ENCODE measurements at places on chromosomes 1 and 21.
A peak's percentile ranks its signal among the peaks of the same experiment; 100 is the strongest.

DNA sequence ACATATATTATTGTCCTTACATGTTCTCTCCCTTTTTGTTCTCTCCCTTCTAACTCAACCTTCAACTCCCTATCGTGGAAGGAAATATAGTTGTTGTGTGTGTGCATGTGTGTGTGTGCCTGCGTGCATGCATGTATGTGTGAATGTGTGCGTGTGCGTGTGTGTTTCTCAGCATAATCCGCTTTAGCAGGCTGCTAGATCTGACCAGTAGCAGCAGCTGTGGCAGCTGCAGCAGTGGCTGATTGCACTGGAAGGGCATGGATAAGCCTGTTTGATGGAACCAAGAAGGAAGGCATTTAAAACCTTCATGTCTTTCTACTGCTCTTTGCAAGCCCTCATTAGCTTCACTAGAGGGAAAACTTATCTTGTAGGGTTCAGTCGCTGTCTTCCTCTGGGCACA lies 65.6 kb upstream of the IRF2BP2 start:
- no peak for DNase-seq

DNA sequence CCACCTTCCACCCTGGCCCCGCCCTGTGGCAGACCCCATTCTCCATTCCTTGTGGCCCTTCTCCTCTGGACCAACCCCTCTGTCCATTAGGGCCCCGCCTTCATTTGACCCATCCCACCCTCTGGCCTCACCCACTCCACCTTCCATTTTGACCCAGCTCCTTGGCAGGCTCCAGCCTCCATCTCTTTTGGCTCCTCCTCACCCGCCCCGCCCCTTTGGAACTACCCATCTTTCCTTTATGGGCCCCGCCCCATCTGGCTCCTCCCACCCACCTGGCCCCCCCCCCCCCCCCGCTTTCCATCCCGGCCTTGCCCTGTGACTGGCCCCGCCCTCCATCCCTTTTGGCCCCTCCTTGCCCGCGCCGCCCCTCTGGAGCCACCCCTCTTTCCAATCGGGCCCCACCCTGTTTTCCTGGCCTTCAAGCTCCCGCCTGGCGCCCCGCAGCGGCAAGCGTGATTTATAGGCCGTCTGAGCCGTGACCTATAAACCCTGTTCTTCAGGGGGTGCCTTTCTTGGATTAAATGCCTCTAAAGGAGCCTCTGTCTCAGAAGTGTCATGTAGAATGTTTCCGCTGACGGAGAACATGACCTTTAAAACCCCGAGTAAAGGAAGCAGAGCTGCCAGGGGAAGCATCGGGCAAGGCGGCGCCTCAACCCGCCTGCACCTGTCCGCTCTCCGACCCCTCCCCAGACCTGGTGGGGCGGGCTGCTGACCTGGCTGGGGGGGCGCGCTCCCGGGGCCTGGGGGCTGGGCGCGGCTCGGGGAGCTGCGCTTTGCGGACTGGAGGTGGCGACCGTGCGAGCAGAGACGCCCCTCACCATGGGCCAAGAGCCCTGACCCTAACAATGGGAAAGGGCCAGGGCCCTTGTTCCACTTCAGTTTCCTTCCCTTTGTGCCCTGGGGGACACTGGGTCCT lies 178.0 kb downstream of the CAMTA1 start:
- DNase-seq = peak; percentile 54

GRCh38 chr1:213457733-213458132 lies 406.7 kb downstream of the RPS6KC1 start:
- DNase-seq = no peak

DNA sequence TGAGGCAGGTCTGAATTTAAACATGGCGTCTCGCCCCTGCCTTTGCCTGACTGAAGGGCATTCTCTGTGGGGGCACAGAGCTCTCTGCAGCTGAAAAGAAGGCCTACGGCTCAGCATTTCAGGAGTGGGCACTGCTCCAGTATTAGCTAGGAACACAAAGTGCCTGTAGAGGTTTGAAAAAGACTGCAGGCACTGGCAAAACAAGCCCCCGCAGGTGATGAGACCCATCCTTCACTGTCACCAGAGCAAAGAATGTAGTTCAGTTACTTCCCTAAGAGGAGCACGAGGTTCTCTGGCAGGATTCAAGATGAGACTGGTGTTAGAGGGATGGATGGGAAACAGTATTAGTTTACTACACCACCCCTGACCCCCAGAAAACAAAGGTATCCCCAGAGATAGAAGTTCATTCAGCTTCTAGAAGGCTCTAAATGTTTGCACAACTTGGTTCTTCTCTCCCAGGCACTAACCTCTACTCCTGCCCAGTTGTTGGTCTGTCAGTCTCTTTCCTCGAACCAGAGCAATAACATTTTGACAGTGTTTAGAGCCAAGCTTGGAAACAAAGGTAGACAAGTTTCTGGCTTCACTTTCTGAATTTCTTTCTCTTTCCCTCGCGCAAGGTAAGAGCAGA lies 101.9 kb upstream of the KCNE2 start:
- DNase-seq = no peak

- no peak for DNase-seq
Measured at GRCh38 chr1:203756036-203756435, 8.9 kb upstream of the LAX1 start.

- no peak for DNase-seq
Measured at GRCh38 chr1:212718499-212718898, 18.9 kb upstream of the BATF3 start.

DNA sequence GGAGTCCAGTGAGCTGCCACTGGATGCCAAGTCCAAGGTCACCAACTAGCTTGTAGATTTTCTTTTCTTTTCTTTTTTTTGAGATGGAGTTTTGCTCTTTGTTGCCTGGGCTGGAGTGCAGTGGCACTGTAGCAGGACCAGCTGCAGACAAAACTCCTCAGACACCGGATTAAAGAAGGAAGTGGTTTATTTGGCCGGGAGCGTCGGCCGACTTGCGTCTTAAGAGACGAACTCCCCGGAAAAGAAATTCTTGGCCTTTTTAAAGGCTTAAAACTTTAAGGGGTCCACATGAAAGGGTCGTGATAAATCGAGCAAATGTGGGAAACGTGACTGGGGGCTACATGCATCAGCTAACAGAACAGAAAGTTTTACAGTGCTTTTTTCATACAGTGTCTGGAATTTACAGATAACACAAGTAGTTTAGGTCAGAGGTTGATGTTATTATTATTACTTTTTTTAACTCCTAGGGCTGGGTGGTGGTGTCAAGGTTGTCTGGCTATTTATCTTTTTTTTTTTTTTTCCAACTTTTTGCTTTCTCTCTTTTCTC lies 36.4 kb upstream of the CFAP126 start:
- DNase-seq = no peak

DNA sequence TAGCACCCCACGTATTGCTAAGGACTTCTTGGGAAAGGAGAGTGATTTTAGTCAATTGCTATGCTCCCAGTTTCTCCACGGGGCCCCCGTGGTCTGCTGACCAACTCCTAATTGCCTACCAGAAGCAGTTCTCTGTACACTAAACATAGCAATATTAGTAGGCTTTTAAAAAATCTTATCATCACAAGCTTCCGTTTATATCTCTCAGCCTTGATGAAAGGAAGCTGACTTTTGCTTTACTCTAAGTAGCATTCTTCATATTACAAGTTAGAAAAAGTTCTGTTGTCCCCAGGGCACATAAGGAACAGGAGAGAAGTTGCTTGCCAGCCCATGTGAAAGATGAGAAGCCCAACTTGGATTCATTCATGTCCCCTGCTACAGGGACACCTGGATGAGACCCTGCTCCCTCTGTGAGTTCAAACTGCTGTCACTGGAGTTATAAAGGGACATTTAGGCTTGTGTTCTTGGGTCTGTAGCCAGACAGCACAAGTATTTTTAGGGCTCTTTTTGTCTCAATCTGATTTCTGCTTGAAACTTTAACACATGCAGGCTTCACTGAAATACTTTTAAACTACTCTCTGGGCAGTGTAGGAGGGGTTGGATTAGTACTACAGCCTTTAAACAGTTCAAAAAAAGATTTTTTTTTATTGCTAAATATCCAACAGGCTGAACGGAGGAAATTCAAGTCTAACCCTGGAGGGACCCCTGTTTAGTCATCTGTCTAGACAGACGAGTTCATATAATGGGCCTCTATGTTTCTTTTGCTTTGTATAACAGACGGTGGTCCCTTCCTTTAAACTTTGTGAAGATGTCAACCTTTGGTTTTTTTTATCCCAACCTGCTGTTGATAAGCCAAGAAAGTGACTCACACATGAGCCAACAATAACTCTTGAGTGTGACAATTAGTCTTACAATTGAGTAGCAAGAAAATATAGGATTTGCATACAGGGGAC lies 29.5 kb downstream of the TGFB2 start:
- no peak for DNase-seq

GRCh38 chr21:32467291-32467690 lies 54.8 kb downstream of the EVA1C start:
- no peak for DNase-seq

- DNase-seq = no peak
Measured at GRCh38 chr1:235809688-235810397, 56.9 kb downstream of the LYST start.

- DNase-seq = no peak
Measured at GRCh38 chr1:22343456-22344328, 108.0 kb upstream of the ZBTB40 start.

DNA sequence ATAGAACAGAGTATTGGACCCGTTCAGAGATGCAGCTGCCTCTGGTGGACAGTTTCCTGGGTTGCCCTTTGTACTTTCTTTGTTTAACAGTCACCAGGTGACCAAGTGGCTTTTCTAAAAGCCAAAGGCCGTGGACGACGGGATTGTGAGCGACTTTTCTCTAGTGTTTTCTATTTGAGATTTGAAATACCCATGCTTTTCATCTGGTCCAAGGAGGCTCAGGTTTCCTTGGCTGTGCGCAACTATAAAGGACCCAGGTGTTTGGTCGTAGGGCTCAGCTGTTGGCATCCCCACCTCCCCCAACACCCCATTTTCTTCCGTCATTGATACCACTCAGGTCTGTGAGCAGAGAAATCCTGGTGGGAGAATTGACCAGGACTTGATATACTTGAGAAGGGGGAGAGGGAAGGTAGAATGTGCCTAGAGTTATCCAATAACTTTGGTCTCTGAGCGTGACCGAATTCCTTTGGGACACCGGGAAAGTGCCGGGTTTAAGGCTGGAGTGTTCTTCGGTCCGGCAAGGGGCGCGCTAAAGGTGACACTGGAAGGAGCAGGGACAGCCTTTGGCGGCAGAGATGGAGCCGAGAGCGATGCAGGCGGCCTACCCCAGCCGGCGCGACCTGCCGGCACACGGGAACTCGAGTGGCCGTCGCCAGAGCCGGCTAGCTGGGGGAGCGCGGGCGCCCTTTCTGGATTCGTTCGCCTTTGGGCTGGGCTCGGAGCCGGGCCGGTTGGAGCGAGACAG lies 83.4 kb upstream of the BMP8A start:
- peak; percentile 94 for DNase-seq

DNA sequence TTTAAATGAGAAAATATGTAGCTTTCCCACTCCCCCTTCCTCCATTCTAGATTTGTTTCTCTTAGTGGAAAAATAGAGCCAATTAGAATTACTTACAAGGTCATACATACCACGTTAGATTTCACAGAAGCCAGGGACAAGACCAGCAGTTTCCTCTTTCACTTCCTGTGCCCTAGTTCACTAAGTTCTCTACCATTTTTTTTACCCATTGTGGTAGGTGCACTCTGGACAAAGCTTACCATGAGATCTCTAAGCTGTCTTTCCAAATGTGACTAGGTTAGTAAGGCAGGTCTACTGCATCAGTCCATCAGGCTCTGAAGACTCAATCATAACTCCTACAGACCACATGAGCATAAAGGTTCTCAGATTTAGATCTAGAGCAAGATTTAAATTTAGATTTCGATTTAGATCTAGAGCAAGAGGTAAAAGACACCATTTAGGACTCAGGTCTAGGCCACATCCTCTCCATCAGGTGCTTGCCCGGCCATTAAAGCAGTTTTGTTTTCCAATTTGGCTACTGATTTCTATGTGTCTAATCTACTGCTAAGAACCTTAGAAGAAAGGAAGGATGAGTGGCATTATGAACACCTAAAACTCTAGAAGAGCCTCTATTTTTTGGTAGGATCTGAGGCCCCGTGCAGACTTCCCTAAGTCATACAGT lies 235.3 kb downstream of the FAF1 start:
- DNase-seq = no peak

DNA sequence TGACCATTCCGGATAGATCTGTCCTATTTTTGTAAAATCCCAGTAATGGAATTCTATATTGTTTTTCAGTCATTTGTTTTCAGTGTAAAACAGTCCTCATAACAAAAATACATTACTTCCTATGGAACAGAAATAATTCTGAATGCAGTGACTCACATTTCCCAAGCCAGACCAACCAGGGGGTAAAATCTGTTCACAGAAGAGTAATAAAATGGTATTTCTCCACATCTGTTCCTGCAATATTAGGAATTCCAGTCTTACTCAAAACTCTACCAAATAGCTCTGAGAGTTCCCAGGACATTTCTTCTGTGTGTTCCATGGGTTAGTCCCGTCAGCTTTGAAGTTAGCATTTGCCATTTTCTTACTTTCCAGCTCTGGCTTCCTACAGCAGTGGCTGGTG lies 2.6 kb upstream of the DDR2 start:
- no peak for DNase-seq

DNA sequence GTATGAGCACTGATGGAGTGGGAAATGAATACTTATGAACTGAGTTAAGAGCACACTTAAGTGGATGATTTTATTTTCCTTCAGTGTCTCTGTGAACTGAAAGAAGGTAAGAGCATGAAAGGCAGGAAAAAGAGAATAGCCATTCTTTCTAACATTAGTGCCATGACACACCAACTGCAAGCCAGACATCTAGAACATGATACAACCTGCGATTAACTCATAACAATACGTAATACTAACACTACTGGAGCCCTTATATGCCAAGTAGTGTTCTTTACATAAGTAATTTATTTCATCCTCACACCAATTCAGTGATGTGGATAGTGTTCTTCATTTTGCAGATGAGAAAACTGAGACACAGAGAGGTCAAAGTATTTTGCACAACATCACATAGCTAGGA lies 56.7 kb downstream of the PRRX1 start:
- no peak for DNase-seq

- DNase-seq = no peak
Measured at GRCh38 chr1:89310505-89310904, 37.8 kb upstream of the GBP5 start.

- no peak for DNase-seq
Measured at GRCh38 chr1:248045209-248045608, 1.4 kb upstream of the OR2L3 start.

- no peak for DNase-seq
Measured at GRCh38 chr1:230253150-230253549, 173.0 kb downstream of the PGBD5 start.

DNA sequence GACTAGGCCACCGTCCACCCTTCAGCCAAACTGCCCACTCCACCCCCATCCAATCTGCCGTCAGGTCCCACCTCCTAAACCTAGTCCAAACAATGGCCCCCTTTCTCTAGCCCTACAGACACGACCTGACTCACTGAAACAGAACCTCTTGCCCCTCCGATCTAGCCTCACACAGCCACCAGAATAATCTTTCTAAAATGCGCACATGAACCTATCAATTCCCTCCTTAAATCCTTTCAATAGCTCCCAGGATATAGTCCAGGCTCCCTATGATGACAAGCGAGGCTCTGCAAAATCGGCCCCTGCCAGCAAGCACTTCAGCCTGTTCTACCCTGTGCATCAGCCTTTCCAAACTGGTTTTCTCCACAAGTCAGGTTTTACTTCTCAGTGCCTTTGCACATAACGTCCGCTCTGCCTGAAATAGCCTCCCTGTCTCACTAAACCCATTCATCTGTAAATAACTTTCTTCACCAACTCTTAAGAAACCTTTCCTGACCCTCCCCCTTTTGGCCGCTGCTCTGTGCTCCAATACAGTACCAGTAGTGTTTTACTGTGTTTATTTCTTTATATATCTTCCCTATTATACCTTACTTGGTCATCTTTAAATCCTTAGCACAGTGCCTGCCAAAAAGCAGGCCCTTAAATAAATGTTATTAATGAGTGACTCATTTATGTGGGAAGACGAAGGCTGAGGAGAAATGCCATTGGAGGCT lies 9.0 kb upstream of the CDC20 start:
- DNase-seq = no peak

- DNase-seq = no peak
Measured at GRCh38 chr1:162710345-162710744, 78.1 kb downstream of the DDR2 start.

Measured in NCI-H748 treated with DMSO at 0.1 percent for 48 hours (cell line).